ENCODE measurements at places on chromosomes 4 and X.

DNA sequence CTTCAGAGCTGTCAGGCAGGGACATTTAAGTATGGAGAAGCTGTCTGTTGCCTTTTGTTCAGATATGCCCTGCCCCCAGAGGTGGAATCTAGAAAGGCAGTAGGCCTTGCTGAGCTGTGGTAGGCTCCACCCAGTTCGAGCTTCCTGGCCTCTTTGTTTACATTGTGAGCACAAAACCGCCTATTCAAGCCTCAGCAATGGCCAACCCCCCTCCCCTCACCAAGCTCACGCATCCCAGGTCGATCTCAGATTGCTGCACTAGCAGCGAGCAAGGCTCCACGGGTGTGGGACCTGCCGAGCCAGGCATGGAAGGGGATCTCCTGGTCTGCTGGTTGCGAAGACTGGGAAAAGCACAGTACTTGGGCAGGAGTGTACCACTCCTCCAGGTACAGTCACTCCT, 59.3 kb downstream of the ZNF674 start:
- DNase-seq, result no peak

GRCh38 chrX:25519258-25519657, 503.5 kb upstream of the ARX start:
- DNase-seq, result no peak

DNA sequence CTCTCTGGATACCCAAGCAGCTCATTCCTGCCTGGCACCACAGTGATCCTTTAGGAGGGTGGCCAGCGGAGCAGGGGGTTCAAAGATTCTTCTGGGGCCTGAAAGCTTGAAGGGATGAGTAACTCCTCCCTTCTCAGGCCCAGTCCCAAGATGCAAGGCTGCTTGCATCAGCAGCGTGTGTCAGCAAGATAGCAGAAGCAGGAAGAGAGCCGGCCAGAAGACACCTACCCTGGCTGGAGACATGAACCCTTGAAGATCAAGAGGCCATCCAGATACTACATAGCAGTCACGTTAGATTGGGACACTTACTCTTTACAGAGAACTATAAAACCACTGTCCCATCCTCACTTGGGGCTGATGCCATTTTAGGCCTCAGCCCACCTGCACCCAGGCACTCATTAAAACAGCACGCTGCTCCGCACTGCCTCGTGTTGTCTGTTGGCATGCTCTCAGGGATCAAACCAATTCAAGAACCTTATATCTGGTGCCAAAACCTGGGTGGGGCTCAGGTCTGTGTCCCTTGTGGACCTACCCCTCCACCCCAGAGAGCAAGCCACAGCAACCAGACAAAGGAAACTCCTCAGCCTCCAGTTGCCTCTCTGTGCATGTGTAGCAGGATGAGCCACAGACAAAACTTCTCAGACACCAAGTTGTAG, 6.5 kb downstream of the UGT2B17 start:
- no peak for DNase-seq

- DNase-seq, result no peak
Observed at GRCh38 chr4:100113096-100113495, 77.2 kb downstream of the DDIT4L start.

DNA sequence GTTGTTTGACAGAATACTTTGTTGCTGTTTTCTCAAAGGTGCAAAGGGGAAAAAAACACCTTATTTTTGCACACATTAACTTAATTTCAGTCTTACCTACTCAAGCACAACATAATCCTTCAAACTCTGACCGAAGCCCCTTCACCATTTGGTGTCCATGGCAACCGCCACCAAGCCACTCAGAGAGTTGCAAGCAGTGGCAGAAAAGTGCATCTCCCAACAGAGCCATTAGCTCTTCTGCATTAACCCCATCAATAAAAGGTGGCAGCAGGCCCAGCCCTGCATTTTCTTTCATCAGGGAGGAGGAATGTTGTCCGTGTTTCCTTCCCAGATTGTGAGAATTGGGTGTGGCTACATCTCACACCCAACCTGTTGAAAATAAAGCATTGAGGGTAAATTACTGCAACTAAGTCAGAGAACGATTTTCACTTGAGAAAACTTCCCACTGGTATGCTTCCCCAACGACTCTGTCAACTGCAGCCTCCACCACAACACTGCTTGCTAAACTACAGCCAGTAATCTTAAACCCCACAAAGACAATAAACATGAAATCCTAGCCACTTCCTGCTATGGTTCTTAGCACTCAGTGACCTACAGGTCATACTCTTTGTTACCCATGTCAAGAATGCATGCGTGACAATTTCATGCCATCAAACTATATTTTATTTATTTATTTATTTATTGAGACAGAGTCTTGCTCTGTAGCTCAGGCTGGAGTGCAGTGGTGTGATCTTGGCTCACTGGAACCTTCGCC, 154.0 kb downstream of the GRIA3 start:
- no peak for DNase-seq

DNA sequence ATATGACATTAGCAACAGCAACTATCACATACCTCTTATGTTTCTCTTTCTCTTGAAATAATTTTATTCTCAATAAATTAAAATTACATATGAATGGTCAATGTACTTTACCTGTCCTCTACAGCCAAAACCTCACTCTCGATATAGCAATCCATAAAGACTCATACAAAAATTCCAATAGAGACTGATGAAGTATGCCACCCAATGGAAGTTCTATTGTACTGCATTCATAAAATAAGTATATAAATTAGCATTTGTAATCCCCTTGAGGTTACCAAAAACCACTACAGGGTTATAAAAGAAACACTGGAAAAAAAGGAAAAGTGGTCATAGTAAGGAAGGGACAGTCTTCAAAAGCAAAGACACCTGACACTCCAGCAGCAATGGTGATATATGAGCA, 32.8 kb downstream of the CLDN2 start:
- no peak for DNase-seq

GRCh38 chrX:75781611-75782010, 3.4 kb downstream of the MAGEE2 start:
- no peak for DNase-seq

DNA sequence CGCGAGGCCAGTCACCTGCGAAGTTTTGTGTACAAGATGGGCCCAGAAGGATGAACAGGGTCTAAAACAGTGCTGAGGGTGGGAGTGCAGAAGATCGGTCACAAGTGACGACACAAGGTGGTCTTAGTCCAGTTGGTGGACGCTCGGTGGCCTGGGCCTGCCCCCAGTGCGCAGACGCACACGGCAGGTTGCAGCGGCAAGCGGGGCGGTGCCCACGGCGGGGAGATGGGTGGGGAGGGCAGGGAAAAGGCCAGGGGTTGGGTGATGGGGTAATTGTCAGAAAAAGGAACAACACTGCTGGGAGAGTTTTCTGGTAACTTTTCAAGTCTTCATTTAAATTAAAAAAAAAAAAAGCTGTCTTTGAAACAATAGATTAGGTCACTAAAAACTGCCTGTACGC, 1.0 kb upstream of the PRDX4 start:
- DNase-seq, result no peak

DNA sequence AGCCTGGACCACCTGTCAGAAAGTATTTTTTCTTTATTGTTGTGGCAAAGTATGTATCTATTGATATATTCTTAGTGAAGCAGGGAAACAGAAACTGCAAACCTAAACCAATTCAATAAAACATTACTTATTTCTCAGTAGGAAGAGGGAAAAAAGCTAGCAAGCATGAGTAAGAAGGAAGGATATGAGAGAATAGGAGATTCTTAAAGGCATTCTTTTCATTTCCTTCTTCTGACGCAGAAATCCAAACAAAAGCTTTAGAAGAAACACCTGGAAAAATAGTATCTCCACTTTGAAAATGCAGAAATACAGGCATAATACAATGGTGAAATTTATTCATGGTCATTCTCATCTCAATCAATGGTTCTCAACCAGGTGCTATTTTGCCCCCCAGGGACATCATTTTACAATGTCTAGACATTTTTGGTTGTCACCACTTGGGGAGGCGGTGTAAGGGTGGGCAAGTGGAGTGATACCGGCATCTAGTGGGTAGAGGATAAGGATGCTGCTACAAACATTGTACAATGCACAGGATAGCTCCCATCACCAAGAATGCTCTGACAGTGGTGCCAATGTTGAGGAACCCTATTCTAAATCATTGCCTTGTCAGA, 21.7 kb upstream of the ATXN3L start:
- no peak for DNase-seq

DNA sequence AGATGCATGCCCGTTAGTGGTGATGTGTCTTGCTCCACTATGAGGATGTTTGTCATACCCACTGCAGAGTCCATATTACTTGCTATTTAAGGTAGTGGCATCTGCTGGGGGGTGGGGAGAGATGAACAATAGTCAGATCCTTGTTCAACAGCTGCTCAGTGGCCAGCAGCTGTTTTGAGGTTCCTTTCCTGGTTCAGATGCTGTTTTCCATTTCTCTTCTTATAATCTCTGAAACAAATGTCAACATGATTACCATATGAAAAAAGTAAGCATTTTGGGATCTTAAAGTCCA, 1567.9 kb upstream of the TENM3 start:
- no peak for DNase-seq

GRCh38 chr4:175657571-175657970, 154.5 kb downstream of the GPM6A start:
- DNase-seq, result no peak

DNA sequence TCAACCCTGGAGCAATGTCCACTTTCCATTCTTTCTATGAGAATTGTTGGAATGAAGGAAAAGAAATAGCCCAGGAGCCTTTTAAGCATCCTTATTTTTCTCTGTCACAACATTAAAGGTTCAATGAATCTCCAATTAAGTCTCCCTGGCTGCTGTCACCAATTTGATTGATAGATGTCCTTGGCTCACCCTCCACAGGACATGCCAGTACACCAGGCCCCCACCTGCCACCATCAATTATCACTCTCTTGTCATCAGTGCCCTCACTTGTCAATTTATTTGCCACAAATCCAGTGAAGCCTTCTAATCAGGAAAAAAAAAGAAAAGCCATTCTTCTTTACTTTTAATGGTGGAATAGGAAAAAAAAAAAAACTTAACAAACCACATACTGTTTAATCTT, 453.6 kb downstream of the CENPC start:
- DNase-seq, result no peak

- DNase-seq, result no peak
Observed at GRCh38 chr4:40990236-40990898, 224.0 kb downstream of the APBB2 start.

DNA sequence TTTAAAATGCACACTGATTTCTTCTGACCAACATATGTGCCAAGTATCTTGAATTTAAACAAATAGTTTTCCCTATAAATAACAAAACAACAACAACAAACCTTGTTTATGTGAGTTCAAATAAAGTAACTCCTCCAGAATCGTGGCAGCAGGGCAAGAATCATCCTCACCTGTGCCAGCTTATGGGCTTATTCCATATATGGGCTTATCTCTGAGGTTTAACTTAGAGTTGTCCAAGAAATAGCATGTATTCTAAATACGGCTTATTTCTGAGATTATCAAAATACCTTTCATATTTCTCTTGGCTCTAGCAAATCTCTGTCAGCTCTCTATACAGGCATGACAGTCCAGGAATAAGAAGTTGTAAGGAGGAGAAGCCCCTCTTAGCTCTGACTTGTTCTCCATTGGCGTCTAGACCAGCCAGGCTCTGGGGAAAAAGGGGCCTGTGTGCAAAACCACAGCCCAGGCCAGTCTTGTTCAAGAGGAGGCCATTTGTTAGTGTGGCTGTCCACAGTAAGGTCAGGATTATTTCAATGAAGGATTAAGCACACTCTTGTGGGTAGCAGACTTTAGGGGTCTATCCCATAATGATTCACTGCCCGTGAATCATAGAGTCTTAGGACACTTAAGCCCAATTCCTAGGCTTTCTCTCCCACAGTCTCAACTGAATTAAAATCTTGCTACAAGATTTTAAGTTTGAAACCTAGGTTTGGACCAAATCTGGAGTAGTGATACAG, 63.2 kb downstream of the FRAS1 start:
- no peak for DNase-seq

- DNase-seq, result no peak
Observed at GRCh38 chr4:74503580-74503979, 58.6 kb downstream of the AREG start.

Measured in HuH-7 (cell line).